ENCODE measurements at places on chromosomes 3 and 15.
A peak's percentile ranks its signal among the peaks of the same experiment; 100 is the strongest.

GRCh38 chr3:30258426-30259392 lies 347.7 kb upstream of the TGFBR2 start:
- DNase-seq, result peak; percentile 90

- no peak for DNase-seq
These were observed 88.3 kb downstream of the PDZRN3 start for GRCh38 chr3:73536336-73536895.

DNA sequence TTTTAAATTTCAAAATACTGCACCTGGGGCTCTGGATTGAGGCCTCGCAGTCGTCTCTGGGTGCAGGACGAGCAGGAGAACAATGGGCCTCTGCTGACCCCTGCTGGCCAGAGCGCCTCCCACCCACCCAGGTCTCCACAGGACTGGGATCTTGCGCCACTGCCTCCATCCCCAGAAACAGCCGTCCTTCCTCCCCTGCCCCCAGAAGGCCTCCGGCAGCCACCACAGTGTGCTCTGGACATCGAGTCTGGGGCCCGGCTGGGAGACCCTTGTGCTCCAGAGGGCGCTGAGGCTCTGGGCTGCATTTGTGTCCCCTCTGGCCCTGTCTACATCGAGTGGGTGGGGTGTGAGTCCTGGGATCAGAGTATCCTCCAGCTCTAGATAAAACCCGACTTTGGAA lies 6.7 kb upstream of the ACSBG1 start:
- DNase-seq, result peak; percentile 40

GRCh38 chr3:4877173-4877787 lies 102.0 kb upstream of the BHLHE40 start:
- no peak for DNase-seq

- DNase-seq, result no peak
These were observed 3.8 kb downstream of the HEG1 start for GRCh38 chr3:125051715-125052581.

GRCh38 chr15:63349156-63349555 lies 32.5 kb downstream of the CA12 start:
- no peak for DNase-seq

GRCh38 chr3:171535133-171535532 lies 74.9 kb upstream of the TNIK start:
- DNase-seq, result no peak

DNA sequence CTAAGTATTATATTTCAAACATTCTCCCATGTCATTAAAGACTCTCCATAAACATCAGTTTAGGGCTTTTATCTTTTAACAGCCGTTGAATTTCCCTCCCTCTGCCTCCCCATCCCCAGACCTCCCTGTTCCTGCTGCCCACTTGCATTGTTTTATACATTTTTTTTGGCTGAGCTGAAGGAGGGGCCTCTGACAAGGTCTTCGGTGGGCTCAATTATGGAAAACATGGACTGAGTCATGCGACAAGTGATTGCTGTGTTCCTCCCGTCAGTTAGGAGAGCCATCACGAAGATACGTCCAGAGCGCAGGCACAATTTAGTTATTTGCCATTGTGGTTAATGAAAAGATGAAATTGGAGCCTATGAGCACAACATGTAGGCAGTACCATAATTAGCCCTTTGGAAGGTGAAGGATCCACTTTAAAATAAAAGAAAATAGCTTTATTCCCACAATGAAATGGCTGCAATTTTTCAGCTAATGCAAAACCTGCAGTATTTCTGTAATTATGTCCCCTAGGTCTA lies 12.0 kb upstream of the NMNAT3 start:
- DNase-seq, result peak; percentile 37

- no peak for DNase-seq
These were observed 283.1 kb downstream of the XXYLT1 start for GRCh38 chr3:194987571-194988494.

DNA sequence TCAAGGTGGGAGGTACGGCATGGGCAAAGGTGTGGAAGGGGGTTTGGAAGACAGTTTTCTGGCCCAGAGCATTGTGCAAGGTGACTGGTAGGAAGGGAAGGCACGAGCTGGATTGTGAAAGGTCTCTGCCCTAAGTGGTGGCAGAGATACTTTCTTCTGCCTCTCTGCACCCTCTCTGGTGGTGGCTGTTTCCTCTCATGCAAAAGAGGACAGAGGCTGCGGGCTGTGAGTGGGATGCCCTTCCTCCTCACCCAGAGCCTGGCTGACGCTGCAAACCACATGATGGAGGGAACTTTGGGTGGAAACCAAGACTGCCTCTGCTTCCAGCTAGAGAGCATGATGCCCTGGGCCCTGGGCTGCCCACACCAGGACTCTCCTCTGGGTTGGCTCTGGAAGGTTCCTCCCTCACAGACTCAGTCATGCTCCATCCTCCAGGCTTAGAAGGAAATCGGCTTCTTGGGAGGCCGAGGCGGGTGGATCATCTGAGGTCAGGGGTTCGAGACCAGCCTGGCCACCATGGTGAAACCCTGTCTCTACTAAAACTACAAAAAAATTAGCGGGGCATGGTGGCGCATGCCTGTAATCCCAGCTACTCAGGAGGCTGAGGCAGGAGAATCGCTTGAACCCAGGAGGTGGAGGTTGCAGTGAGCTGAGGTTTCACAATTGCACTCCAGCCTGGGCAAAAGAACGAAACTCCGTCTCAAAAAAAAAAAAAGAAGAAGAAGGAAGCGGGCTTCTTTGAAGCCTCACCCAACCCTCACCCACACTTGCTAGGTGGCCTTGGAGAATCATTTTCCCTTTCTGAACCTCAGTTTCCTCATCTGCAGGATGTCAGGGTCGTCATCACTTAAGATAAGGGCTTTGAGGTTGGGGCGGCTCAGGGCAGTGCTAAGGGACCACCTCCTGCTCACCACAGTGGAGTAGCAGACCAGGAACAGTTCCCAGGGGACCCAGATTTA lies 8.3 kb downstream of the PSTPIP1 start:
- no peak for DNase-seq

DNA sequence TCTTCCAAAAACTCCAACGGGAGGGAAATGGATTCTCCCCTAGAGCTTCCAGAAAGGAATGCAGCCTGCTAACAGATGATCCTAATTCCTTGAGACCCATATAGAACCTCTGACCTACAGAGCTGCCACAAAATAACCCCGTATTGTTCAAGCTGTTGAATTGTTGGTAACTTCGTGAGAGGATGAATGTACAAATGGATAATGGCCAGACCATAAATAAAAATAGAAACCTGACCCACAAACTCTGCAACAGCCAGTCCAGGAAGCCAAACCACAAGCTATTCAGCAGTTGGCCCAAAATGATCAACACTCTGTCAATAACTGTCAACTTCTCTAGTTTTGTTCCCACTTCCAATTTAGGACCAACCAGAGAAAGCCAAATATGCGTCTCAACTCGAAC lies 414.0 kb upstream of the ZNF717 start:
- DNase-seq, result no peak

DNA sequence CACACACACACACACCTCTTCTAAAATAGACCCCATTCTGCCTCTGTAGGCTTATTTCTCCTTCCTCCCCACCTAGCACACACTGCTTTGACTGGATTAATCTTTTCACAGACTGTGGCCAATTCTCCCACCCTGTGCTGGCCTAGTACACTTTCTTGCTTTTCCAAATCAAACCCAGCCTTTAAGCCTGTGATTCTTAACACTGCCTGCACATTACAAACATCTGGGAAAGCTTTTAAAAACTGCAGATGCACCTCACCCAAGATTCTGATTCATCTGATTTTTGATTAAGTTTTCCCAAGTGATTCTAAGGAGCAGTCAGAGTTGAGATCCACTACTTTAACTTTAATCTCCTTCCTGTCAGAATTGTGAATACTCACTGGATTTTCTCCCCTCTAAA lies 12.8 kb downstream of the CSNK1G1 start:
- DNase-seq, result no peak

DNA sequence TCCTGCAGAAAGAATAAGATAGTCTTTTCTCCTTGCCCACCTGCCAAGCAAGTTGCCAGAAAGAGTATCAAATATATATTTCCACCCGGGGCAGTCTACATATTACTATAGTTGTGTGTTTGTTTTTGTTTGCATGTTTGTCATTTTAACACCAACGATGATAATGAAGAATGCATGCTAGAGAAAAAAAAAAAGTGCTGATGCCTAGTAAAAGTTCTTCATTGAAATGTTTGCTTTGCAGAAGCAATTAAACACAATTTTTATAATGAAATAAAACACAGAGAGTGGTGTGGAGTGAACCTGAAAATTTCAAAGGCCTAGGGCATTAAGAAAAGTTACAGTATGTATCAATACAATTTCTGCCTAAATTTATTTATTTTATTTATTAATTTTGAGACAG lies 2.5 kb upstream of the PCLAF start:
- DNase-seq, result no peak

DNA sequence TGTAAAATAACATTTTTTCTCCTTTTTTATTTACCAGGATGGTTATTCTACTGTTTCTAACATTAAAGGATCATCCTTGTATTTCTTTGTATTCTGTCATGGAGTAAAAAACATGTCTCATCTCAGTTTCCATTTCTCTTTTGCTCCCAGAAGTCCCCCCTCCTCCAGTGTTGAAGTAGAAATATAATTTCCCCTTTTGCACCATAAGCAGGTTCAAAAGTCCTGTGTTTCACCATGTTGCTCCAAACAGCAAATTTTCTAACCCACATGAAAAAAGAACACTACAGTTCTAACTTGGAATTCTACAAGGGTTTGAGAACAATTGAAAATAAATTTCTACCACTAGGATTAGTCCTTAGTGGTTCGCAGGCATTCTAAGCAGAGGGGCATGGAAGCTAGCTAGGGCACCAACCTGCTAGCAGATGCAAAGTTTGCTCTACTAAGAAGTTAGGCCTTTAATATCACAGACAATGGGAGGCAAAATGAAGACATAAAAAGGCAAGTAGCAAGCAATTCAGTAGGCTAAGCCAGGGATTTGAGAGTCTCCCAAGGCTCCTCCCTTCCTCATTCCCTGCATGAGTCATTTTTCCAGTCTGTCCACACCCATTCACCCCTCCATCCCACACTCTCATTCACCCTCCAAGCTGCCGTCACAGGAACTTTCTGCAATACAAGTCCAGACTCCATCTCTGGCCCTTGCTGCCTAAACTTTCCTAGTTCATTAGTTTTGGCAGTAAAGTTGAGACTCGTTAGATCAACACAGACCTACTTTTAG lies 2.3 kb upstream of the MBNL1 start:
- DNase-seq, result no peak

DNA sequence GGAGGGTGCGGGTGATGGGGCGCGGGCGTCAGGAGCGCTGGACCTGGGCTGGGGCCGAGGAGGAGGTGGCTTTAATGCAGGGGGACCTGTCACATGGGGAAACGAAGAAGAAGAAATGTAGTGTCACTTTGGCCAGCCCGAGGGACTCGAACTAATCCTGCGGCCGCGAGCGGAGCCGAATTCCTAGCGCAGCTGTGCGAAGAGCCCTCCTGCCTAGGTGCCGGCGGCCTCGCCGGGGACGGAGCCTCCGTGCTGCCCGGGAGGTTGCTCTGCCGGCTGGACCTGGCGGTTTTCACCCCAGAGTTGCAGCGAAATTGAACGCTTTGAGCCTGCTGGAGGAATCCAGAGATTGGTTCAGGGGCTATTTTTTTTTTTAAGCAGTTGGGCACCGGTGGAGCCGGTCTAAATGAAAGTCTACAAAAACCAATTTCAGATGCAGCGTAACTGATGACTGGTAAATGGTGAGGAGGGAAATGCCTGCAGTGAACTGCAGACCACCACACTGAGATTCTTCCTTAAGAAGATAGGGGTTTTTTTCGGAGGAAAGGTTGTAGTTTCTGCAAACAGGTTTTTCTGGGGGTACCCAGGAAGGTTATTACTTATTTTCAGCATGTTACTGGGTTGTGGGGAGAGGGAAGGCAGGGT lies 662 bp downstream of the TMEM108 start:
- no peak for DNase-seq

GRCh38 chr3:114299421-114299820 lies 5.6 kb downstream of the TIGIT start:
- DNase-seq, result no peak

DNA sequence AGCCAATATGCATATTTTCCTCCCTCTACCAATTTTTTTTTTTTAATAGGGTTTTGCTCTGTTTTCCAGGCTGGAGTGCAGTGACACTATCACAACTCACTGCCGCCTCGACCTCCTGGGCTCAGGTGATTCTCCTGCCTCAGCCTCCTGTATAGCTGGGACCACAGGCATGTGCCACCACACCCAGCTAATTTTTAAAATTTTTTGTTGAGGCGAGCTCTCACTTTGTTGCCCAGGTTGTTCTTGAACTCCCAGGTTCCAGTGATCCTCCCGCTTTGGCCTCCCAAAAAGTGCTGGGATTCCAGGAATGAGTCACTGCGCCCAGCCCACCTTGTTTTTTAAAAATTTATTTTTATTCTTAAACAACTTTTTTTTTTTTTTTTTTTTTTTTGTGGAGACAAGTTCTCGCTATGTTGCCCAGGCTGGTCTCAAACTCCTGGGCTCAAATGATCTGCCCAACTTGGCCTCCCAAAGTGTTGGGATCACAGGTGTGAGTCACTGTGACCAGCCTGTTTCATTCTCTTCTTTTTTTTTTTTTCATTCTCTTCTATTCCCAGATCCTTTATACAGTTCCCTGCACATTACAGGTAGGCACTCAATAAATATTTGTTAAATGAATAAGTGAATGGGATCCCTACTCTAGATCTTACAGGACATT lies 40.5 kb upstream of the PIK3CB start:
- DNase-seq, result no peak

DNA sequence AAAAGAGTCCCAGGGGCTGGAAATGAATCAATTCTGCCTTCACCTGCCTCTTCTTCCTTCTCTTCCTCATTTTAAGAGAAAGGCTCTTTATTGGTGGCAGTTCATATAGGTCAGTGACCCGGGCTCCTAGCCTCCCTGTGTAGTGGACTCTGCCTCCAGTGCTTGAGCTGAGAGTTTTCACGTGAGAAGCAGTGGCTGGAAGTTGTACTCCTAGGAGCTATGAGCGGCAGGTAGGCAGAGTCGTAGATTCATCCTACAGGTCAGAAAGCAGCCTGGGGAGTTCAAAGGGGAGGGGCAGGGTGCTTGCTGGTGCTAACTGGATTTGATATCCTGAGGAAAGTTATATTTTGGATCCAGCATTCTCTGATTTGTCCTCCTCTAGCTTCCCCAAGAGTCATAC lies 101.1 kb downstream of the RPLP1 start:
- DNase-seq, result no peak

DNA sequence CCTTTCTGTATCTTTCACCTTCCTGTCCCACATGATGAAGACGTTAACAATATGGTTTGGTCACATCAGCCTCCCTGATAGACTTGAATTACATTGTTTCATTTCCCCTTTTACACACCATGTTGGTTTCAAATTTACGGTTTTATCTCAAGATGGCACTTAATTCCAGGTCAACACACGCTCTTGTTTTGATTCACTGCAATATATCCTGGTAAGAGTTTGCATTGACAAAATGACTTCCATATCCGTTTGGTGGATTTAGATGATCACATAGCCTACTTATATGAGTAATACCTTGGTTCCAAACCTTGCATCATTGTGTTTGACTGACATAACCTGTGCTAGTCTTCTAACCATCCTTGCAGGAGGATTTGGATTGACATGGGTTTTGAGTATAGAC lies 499.4 kb downstream of the ROBO1 start:
- no peak for DNase-seq

DNA sequence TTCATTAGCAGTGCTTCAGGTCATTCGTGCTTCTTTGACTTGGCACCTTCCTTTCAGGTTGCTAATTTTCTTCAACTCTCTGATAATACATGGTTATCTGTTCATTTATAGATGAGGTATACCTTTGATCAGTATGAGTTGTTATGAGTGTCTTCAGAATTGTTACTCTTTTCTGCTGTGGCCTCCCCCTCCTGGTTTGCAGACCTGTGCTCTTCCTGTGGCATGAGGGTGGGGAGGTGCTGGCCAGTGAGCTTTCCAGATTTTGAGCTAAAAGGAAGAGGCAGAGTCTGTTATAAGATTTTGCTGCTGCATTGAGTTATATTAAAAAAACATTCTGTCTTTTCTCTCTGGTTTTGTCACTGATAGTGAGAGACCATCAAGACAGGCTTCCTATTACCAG lies 30.8 kb upstream of the GOLGA6L9 start:
- DNase-seq, result no peak
